Brain (organoid and tissue), 16 donors: ENCODE measurements at places on chromosomes 6 and 20. TPM values are rescaled to one million over a fixed set of nuclear protein-coding genes. Genes with fewer than 3 reads are reported as not detected.

GRCh38 chr20:17681726-17682102 is 328 bp downstream of the RRBP1 start:
- no peak for DNase-seq

DNA sequence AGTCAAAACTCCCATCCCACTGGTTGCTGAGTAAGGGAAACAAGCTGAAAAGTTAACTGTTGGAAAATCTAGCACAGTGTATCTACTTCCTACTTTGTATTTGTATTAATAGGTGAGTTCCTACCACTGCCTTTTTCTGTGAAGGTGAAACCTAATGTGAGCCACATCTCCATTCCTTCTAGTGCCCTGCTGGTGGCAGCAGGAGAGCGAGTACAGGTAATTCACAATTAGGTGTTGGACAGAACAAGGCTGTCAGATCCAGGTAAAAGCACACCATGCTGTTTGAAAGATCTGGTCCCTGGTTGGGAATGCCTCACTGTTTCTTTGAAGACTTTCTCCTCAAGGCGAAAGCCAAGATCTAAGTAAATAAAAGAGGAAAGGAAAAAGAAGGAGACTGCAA is 528.4 kb downstream of the PKHD1 start:
- no peak for DNase-seq

DNA sequence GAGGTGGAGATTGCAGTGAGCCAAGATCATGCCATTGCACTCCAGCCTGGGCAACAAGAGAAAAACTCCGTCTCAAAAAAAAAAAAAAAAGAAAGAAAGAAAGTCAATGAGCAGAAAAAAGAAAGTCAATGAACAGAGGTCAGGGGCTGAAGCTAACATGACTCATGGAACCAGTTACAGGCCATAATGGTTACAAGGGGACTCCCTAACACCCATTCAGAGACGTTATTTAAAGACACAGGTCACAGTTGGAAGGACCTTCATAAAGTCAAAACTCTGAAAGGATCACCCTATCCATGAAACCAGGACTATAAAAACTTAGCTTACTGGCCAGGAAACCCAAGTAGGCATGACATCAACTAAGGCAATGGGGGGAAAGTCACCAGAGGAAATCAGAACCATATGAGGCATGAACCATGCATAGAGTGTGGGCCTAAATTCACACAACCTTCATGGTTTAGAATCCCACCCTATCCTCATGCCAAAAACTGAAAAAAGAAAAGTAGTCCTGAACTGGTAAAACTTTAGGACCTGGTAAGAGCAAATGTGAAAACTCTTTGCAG is 18.2 kb downstream of the FBXL4 start:
- DNase-seq = no peak

BTN1A1 gene
- 0.36 TPM for polyA plus RNA-seq
